ENCODE measurements at places on chromosomes 7 and 10. TPM values are rescaled to one million over a fixed set of nuclear protein-coding genes. Genes with fewer than 3 reads are reported as not detected.

The MOGAT3 gene
- total RNA-seq, result not detected

The TBX20 gene
- not detected for total RNA-seq

The CALML3 gene
- not detected for total RNA-seq

The WNT8B gene
- total RNA-seq, result 0.22 TPM

The MEOX2 gene
- not detected for total RNA-seq

The LRIT1 gene
- total RNA-seq, result not detected

The ADD3 gene
- total RNA-seq, result 97.9 TPM

The FAM24B gene
- 38.1 TPM for total RNA-seq

The ATOH7 gene
- not detected for total RNA-seq

- H3K27me3 ChIP-seq, result no peaks in the 10 kb centered on the region
- no peak overlapping the region for H3K4me3 ChIP-seq
- H3K4me1 ChIP-seq, result peaks cover 12% of the 10 kb centered on the region
- no peaks in the 10 kb centered on the region for H3K36me3 ChIP-seq
- no peak for DNase-seq
Measured at GRCh38 chr10:17585016-17585415, 32.2 kb downstream of the HACD1 start.

GRCh38 chr10:62869958-62870357 is 53.8 kb upstream of the EGR2 start:
- peaks cover 13% of the 10 kb centered on the region for H3K27me3 ChIP-seq
- H3K4me1 ChIP-seq, result peaks cover 41% of the 10 kb centered on the region
- no peak overlapping the region for H3K27ac ChIP-seq
- no peak overlapping the region for H3K4me3 ChIP-seq
- peak; percentile 23 for DNase-seq

GRCh38 chr7:131196803-131197202 is 130.9 kb upstream of the MKLN1 start:
- H3K36me3 ChIP-seq, result no peaks in the 10 kb centered on the region
- peaks cover 7% of the 10 kb centered on the region for H3K4me1 ChIP-seq
- no peak for DNase-seq
- no peaks in the 10 kb centered on the region for H3K27me3 ChIP-seq

DNA sequence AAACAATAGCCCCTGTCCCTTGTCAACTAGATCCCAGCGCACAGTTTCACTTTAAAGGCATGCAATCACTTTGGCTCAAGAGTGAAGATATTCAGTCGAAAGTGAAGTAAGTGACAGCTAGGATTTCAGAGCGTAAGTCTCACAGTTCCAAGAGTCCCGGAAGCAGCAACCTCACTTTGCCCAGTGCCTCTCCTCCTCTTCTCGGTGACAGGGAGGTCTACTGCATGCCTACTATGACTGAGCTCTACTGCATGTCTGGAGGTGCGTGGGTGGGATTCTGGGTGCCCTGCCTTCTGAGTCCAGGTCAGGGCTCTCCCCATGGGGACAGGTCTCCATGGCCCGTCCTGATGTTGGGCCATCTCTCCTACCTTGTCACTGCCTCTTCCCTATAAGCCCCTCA is 17.0 kb downstream of the PRKCQ start:
- H3K27ac ChIP-seq, result peak overlapping the region; percentile 93
- no peaks in the 10 kb centered on the region for H3K27me3 ChIP-seq
- peak; percentile 68 for DNase-seq
- H3K36me3 ChIP-seq, result peaks cover 2% of the 10 kb centered on the region
- H3K4me3 ChIP-seq, result peak overlapping the region; percentile 74
- H3K4me1 ChIP-seq, result peaks cover 91% of the 10 kb centered on the region

DNA sequence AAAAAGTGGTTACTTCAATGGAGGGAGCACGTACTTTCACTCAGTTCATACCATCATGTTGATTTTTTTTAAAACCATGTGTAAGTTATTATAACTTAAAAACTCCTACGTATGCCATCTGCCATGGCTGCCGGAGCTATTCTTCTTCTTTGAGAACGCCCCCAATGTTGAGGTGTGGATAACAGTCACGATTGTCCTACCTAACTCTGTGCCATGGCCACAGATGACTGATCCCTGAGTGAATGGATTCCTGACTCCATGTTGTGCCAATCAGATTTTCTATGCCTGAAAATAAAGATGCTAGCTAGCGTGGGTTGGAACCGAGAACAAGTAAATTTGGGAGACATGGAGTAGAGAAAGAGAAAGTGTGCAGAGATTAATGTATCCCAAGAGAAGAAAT is 5.3 kb downstream of the MCMBP start:
- peaks cover 84% of the 10 kb centered on the region for H3K4me1 ChIP-seq
- no peak overlapping the region for H3K27ac ChIP-seq
- H3K36me3 ChIP-seq, result peaks cover 13% of the 10 kb centered on the region
- H3K27me3 ChIP-seq, result no peaks in the 10 kb centered on the region
- no peak overlapping the region for H3K4me3 ChIP-seq
- DNase-seq, result no peak

GRCh38 chr10:16195178-16195769 is 241.5 kb upstream of the PTER start:
- H3K4me3 ChIP-seq, result no peak overlapping the region
- peaks cover 3% of the 10 kb centered on the region for H3K36me3 ChIP-seq
- peaks cover 15% of the 10 kb centered on the region for H3K4me1 ChIP-seq

GRCh38 chr10:93075369-93076221 is 1.9 kb downstream of the CYP26A1 start:
- H3K27me3 ChIP-seq, result peaks cover 87% of the 10 kb centered on the region
- peak overlapping the region; percentile 84 for H3K4me3 ChIP-seq
- H3K27ac ChIP-seq, result no peak overlapping the region

DNA sequence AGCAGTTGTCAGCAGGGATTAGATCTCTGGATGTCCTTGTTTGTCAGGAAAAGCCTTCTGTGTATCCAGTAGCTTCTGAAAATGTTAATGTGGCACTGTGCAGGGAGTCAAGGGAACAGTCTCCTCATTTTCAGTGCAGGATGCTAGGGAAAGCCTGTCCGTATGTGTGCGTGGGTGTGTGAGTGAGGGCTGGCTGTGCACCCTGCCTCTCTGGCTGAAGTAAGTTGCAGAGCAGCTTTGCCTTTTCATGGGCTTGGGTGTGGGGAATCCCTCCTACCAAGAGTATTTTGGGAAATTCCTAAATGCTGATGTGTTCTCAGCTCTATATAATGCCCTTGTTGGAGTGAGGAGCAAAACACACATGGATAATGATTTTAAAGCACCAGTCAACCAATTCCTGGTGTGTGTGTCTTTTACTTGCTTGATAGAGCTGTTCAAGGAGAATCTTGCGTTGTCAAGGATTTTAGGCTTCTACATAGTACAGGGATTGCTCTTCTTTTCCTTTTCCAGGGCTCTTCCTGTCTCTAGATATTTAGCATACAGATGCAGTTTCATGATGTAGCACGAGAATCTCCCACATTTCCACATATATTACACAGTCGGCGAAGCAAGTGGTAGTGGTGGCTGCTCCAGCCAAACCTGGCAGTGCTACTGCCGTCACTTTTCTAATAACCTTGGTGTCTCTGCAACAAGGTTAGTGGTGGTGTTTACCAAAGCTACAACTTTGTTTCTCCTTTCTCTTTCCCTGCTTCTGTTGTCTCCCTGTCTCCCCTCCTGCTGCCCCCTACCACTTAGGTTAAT is 92.8 kb downstream of the MCU start:
- H3K4me1 ChIP-seq, result peaks cover 6% of the 10 kb centered on the region
- no peak overlapping the region for H3K4me3 ChIP-seq
- no peak for DNase-seq
- H3K27ac ChIP-seq, result no peak overlapping the region

GRCh38 chr7:97871659-97872024 is 566 bp downstream of the ASNS start:
- H3K27ac ChIP-seq, result peak overlapping the region; percentile 97
- H3K36me3 ChIP-seq, result peaks cover 4% of the 10 kb centered on the region
- H3K4me1 ChIP-seq, result peaks cover 49% of the 10 kb centered on the region
- peak; percentile 40 for DNase-seq

GRCh38 chr7:12436896-12437535 is 33.4 kb upstream of the VWDE start:
- no peak overlapping the region for H3K4me3 ChIP-seq
- H3K4me1 ChIP-seq, result no peaks in the 10 kb centered on the region
- no peak overlapping the region for H3K27ac ChIP-seq
- no peak for DNase-seq
- H3K27me3 ChIP-seq, result peaks cover 33% of the 10 kb centered on the region
- no peaks in the 10 kb centered on the region for H3K36me3 ChIP-seq

GRCh38 chr7:27151931-27152815 is at the start of gene HOXA3:
Gene HOXA3 (minus strand): TSS chr7:27152583. CDS start chr7:27110640, 41,943 bp downstream.
- H3K4me1 ChIP-seq, result peaks cover 54% of the 10 kb centered on the region
- H3K27me3 ChIP-seq, result peaks cover 91% of the 10 kb centered on the region
- peak within 1 kb of the TSS; percentile 85 for H3K4me3 ChIP-seq
- peaks cover 2% of the 10 kb centered on the region for H3K36me3 ChIP-seq
- H3K27ac ChIP-seq, result no peak within 1 kb of the TSS
- no peak for DNase-seq

- no peak for DNase-seq
- no peak overlapping the region for H3K4me3 ChIP-seq
- H3K36me3 ChIP-seq, result no peaks in the 10 kb centered on the region
- H3K27ac ChIP-seq, result no peak overlapping the region
- H3K27me3 ChIP-seq, result peaks cover 15% of the 10 kb centered on the region
Measured at GRCh38 chr7:116307253-116307652, 96.9 kb downstream of the TES start.

GRCh38 chr7:113431406-113431805 is 313.1 kb upstream of the SMIM30 start:
- no peaks in the 10 kb centered on the region for H3K36me3 ChIP-seq
- H3K27ac ChIP-seq, result no peak overlapping the region
- H3K4me3 ChIP-seq, result no peak overlapping the region
- no peaks in the 10 kb centered on the region for H3K4me1 ChIP-seq

- no peak overlapping the region for H3K27ac ChIP-seq
- H3K4me1 ChIP-seq, result peaks cover 13% of the 10 kb centered on the region
- peak; percentile 22 for DNase-seq
Measured at GRCh38 chr10:1454428-1454827, 282.9 kb downstream of the ADARB2 start.

DNA sequence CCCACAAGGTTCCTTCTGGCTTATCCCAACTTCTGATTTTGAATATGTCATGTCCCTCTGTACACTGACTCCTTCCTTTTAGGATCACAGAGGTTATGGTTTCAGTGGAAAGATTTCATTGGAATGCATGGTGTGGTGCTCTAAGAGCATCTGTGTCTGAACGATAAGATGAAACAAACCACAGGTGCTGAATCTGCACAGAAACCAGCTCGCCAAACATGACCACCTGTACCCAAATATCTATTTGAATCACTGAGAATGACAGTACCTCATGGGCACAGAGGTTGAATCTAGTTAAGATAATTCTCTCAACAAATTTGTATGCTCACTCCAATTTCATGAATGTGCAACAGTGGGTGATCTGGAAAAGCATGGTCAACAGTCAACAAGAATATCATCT is 105.3 kb downstream of the DGKI start:
- no peak overlapping the region for H3K27ac ChIP-seq
- peaks cover 9% of the 10 kb centered on the region for H3K27me3 ChIP-seq
- no peak overlapping the region for H3K4me3 ChIP-seq

- no peak overlapping the region for H3K4me3 ChIP-seq
- no peaks in the 10 kb centered on the region for H3K4me1 ChIP-seq
- H3K36me3 ChIP-seq, result no peaks in the 10 kb centered on the region
- no peaks in the 10 kb centered on the region for H3K27me3 ChIP-seq
- no peak overlapping the region for H3K27ac ChIP-seq
Measured at GRCh38 chr10:71921324-71922027, 42.7 kb upstream of the CHST3 start.

DNA sequence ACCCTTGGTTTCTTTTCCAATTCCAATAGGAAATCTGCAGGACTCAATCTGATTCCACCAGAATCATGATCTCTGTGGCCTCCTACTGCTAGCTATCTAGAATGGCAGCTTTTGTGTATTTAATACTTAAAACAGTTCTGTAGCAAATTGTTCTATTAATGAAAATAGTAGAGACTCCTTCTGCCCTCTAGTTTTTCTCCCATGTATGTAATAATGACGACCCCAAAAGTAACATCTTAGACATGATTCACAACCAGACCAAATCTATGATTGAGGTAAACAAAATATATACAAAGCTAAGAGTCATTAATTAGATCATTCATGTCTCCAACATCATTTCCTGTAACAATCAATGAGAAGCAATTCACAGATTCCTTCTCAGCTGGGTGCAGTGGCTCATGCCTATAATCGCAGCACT is 259.1 kb upstream of the MKLN1 start:
- peaks cover 79% of the 10 kb centered on the region for H3K4me1 ChIP-seq
- H3K4me3 ChIP-seq, result peak overlapping the region; percentile 53
- H3K27ac ChIP-seq, result no peak overlapping the region
- H3K36me3 ChIP-seq, result peaks cover 4% of the 10 kb centered on the region
- no peaks in the 10 kb centered on the region for H3K27me3 ChIP-seq

DNA sequence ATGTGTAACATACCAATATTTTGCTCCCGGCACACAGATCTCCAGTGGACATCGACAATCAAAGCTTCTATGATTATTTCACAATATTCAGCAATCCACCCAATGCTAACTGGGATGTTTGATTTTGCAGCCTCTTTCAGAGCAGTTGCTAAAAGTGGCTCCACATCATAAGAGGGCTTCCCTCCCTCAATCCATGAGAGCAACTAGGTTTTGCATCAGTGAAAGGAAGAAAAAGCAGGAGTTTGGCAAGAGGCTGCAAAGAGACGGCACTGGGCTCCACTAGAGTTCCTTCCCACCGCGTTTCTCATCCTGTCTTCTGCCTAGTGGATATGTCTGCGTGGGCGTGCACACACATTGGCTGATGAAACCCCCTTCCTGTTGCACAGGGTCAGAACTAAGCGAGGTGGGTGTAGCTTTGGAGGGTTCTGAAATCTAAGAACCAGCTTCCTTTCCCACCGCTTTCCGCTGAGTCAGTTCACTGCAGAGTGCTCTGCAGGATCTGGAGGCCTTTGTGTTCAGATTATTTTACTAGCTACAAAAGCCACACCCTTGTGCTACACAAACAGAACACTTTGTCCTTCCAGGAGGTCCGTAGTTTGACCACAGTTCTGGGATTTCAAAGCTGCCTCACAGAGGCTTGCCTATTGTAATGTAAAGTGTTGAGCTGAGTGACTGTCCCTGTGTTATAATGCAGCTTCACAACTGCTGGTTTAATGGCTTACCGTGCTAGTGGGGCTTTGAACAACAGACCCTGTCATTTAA is 28.1 kb downstream of the ARL4A start:
- H3K36me3 ChIP-seq, result no peaks in the 10 kb centered on the region
- H3K4me1 ChIP-seq, result peaks cover 27% of the 10 kb centered on the region
- no peaks in the 10 kb centered on the region for H3K27me3 ChIP-seq
- peak; percentile 45 for DNase-seq

- H3K27ac ChIP-seq, result no peak overlapping the region
- H3K36me3 ChIP-seq, result peaks cover 1% of the 10 kb centered on the region
- H3K27me3 ChIP-seq, result no peaks in the 10 kb centered on the region
- DNase-seq, result no peak
- peaks cover 4% of the 10 kb centered on the region for H3K4me1 ChIP-seq
- no peak overlapping the region for H3K4me3 ChIP-seq
Measured at GRCh38 chr7:1538544-1539180, 8.2 kb downstream of the MAFK start.

Measured in activated T-cell treated with anti-CD3 and anti-CD28 coated beads, Interleukin-2, amount 50 U/mL, for 72 hours (primary cell).